Germinal center (tissue), 1 donor: ENCODE measurements at places on chromosomes 3 and 15.

- DNase-seq = no peak
Observed at GRCh38 chr3:13385373-13385965, 34.7 kb downstream of the NUP210 start.

- peak; percentile 77 for DNase-seq
Observed at GRCh38 chr3:39189959-39190269, 2.5 kb downstream of the XIRP1 start.

GRCh38 chr3:113166719-113167492, 44.5 kb upstream of the BOC start:
- no peak for DNase-seq

- no peak for DNase-seq
Observed at GRCh38 chr3:43059456-43059855, 46.4 kb downstream of the POMGNT2 start.

DNA sequence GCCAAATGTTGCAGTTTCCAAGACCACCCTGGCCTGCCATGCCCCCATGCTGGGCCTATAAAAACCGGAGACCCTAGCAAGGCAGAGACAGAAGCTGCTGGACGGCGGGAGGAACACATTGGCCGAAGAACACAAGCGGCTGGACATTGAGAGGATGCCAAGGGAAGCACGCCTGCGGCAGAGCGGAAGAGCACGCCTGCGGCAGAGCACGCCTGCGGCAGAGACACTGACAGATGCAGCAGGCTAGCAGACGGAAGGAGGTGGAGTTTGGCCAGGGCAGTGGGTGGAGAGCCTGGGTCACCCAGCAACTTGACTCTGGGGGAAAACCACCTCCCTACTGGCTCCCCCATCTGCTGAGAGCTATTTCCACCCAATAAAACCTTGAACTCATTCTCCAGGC, 322.3 kb upstream of the TBL1XR1 start:
- no peak for DNase-seq

DNA sequence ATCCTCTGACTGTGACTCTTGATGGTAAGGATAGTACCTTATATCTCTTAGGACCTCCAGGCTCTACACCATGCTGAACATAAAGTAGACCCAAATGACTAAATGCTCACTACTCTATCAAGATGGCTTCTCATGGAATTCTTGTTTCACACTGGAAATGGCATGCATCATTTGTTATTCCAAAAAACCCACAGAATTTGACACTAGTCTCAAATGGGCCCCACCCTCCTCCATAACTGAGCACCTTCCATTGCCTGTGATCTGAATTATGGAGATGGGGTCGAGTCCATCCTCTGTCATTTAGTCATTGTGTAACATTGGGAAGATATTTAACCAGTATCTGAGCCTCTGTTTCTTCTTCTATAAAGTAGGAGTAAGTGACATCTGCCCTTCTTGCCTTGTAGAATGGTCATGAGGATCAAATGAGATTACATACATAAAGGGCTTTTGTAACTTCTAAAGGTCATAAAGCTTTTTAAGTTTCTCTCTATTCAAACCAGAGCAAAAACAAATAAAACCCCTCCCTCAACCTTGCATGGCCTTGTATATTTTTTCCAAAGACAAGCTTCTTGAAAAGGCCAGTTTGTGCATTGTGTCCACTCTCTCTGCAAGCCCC, 57.0 kb upstream of the PTX3 start:
- no peak for DNase-seq

DNA sequence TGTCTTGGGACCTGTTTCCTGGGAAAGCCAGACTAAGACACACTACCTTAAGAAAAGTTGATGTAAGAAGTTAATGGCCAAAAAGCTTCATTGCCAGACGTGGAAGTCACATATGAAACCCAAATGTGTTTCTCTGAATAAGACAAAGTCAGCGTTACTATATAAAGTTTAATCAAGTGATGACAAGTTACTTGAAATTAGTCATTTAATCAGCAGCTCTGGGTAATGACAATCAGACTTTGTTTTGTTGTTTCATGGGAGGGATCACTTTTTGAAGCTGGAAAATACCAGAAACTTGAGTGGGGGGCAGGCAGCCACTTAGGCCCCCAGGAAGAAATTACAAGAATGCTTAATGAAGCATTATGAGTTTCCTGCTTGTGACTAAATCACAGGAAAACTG, 218.6 kb downstream of the PTPRG start:
- DNase-seq = no peak

DNA sequence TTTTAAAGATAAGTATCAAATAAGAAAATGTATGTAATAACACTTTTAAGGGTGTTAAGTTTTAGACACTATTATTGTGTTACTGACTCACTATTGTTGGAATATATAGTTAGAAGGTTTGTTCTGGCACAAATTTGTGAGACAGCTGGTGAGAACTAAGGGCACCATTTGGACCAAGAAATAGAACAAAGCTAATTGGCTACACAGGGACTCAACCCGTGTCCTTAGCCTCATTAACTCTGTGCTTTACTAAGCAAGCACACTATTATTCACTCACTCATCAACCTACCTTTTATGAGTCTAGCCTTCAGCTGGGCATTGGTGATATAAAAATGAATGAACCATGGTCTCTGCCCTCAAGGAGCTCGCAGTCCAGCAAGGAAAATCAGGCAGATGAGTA, 4.1 kb upstream of the UNC13C start:
- DNase-seq = no peak

GRCh38 chr3:150030841-150031240, 60.1 kb upstream of the PFN2 start:
- no peak for DNase-seq

DNA sequence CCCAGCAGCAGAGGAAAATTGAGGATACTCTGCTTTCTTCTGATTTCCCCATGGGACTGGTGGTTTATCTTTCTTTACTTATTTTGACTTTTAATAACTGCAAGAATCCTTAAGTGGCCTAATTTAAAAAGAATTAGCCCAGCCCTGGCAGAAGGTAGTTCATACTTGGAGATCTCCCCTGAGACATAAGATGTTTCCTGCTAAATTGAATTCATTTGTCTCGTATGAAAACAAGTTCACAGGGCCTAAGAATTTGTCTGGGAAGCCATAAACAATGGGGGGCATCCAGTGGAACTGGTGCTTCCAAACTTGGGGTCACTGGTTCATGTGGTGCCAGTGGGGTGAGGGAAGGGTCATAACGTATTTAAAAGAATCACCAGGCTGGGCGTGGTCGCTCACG, 283.1 kb upstream of the RASGRP1 start:
- DNase-seq = no peak

- no peak for DNase-seq
Observed at GRCh38 chr3:142604940-142605339, 8.7 kb downstream of the PLS1 start.
